Endothelial cell of umbilical vein (primary cell): ENCODE measurements at places on chromosomes 2 and 18.

DNA sequence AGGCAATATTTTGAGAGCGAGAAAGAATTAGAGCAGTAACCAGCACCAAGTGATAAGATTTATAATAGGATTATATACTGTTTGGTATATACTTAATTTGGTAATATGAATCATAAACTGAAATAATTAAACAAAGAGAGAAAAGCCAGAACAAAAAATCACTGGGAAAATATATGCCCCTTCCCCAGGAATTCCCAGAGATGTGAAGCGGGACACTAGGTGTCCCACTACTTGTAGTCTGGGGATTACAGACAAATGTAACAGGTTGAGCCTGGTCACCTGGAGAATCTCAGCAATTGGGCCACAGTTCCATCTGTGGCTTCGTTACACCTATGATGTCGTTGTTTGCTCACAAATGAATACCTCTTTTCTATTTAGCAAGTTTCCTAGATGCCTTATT is 256.1 kb upstream of the CHAC2 start:
- DNase-seq, result no peak

DNA sequence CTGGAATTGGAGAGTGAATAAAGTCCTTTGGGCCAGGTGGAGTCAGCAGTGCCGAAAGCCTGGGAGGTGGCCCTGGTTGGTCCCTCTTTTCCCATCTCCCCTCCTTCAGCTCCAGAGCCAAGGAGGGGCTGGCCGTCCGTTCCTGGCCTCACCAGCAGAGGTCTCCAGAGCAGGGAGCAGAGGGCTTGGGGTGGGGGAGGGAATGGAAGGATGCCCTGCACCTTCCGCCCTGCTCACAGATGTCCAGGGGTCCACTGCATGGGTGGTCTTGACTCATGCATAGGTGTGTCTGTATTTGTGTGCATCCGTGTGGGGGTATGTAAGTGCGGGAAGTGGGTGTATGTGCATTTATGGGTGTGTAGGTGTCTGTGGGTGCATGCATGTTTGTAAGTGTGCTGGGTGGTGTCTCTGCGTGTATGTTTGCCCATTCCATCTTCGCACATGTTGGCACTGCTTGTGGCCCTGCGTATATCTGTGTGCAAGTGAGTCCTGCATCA is 201.8 kb downstream of the ZFP36L2 start:
- peak; percentile 64 for DNase-seq

DNA sequence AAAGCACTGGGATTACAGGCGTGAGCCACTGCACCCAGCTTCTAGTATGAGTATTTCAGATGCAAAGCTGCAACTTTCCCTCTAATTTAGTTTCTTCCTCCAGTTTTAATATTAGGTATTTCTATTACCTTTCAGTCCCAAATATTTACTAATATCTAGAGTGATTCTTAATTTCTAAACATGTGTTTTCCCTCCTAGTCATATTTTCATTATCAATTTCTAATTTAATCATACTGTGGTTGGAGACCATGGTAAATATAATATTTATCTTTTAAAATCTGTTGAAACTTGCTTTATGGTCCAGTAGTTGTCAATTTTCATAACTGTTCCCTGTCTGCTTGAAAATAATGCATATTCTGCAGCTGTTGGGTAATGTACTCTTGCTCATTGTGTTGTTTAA is 245.9 kb upstream of the REV1 start:
- no peak for DNase-seq

- DNase-seq, result no peak
These were observed 91.4 kb downstream of the COL6A3 start for GRCh38 chr2:237322564-237322963.

- no peak for DNase-seq
These were observed 232.6 kb downstream of the ATAD2B start for GRCh38 chr2:23694058-23695045.

DNA sequence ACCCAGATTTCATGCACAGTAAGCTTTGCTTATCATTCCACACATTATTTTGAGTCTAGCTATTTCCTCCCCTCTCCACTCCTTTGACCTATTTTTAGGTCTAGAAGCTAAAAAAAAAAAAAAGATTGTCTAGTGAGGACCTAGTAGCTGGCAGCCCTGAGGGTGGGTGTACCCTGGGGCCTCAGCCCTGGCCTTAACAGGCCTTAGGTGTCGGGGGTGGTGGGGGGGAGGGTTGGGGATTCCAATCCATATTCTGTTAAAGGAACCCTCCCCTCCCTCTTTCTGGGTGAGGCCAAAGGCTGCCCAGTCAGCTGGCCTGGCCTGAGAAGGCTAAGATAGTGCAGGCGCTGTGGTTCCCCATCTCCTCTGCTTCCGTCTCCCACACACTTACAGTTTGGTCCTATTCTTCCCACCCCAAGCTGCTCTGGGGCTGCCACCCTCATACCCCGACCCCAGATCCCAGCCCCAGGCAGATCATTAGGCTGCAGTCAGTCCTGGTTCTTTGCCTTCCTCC is 65.5 kb upstream of the HK2 start:
- DNase-seq, result no peak

DNA sequence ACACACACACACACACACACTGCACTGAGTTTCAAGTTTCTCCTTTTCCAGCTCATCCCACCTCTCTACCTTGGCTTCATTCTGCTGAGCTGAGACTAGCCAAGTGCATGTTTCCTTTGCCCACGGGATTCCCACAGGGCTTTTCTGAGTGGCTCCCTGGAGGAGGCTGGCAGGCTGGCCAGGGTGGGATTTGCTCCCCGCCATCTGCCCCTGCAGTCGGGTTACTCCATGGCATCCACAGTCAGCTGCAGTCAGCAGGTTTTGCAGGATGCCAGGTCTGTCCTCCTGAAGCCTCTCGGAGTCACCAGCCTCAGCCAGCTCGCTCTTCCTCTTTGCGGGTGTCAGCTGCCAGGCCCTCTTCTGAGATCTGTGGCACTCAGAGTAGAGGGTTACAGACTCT is 783.7 kb upstream of the SOX11 start:
- no peak for DNase-seq

GRCh38 chr18:79856119-79857007 is 58.6 kb downstream of the KCNG2 start:
- no peak for DNase-seq

DNA sequence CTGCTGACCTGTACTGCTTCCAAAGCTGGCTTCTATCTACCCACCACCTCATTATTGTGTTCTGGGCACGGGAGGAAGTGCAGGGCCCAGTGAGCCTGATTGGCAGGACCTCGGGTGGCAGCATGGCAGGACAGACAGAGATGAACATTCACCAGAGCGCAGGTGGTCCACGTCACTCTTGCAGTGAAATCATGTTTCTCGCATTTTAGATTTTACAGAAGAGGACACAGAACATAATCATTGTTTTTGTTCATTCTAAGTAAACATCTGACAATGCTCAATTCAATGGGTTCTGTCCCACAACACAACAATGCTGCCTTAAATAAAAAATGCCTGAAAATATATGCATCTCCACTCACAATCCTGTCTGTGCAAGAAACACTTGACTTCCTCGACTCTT is 11.5 kb upstream of the BIN1 start:
- no peak for DNase-seq

DNA sequence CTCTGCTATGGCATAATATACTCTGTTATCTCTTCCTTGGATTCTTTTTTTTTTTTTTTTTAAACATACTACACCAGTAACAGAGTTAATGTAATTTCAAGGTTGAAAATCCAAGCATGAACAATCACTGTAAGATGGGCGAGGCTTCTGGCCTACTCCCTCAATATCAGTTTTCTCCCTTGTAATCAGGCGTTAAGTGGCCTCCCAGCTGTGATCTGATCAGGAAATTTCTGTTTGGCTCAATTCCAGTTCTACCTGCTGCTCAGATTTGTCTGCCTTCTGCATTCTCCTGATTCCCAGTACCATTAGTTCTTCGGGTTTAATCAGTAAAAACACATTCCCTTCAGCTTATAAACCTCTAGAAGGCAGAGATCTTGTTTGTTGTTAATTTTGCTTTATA is 18.6 kb downstream of the PRKD3 start:
- peak; percentile 24 for DNase-seq

- DNase-seq, result no peak
These were observed 7.5 kb downstream of the RALBP1 start for GRCh38 chr18:9482790-9483189.

- DNase-seq, result no peak
These were observed 72.8 kb downstream of the EDAR start for GRCh38 chr2:108916122-108916795.

DNA sequence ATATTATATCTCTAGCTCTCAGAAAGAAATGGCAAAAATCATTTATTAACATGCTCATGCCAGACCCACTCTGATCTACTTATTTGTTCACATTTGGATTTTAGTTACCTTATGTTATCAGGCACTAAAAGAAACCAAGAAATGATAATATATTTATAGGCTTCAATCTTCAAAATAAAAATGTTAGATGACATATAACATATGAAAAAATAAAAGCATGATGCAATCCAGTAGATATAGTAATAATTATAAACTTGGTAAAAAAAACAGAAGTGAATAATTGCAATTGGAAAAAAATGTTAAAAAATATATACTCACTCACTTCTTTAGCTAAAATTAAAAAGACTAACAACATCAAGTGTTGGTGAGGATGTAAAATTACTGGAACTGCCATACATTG is 248.3 kb upstream of the VRK2 start:
- no peak for DNase-seq

- DNase-seq, result peak; percentile 89
These were observed 111.0 kb downstream of the B3GNT2 start for GRCh38 chr2:62306751-62307468.

- DNase-seq, result peak; percentile 62
These were observed 383.3 kb downstream of the MTX2 start for GRCh38 chr2:176652300-176653182.

GRCh38 chr2:232888839-232889529 is 18.9 kb downstream of the SNORC start:
- DNase-seq, result no peak
